NB4 (cell line): ENCODE measurements at places on chromosomes 7 and 10.

GRCh38 chr10:95537542-95537927 is 23.6 kb downstream of the SORBS1 start:
- DNase-seq, result no peak

DNA sequence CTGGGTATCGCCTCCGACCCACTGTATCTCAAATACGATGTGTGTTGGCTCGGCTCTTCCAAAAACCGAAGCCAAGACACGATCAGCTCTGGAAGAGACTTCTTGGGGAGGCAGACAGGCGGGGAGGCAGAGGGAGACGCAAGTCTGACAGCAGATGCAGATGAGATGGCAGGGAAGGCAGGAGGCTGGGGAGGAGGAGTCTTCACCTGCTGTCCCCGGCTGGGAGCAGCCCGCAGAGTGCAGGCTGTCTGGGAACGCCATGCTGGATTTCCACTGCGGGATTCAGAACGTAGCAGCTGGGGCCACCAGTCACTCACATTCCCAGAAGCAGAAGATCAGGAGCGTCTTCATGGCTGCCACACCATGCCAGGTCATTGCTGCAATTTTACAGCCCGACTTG is 29.4 kb downstream of the CTBP2 start:
- no peak for DNase-seq

DNA sequence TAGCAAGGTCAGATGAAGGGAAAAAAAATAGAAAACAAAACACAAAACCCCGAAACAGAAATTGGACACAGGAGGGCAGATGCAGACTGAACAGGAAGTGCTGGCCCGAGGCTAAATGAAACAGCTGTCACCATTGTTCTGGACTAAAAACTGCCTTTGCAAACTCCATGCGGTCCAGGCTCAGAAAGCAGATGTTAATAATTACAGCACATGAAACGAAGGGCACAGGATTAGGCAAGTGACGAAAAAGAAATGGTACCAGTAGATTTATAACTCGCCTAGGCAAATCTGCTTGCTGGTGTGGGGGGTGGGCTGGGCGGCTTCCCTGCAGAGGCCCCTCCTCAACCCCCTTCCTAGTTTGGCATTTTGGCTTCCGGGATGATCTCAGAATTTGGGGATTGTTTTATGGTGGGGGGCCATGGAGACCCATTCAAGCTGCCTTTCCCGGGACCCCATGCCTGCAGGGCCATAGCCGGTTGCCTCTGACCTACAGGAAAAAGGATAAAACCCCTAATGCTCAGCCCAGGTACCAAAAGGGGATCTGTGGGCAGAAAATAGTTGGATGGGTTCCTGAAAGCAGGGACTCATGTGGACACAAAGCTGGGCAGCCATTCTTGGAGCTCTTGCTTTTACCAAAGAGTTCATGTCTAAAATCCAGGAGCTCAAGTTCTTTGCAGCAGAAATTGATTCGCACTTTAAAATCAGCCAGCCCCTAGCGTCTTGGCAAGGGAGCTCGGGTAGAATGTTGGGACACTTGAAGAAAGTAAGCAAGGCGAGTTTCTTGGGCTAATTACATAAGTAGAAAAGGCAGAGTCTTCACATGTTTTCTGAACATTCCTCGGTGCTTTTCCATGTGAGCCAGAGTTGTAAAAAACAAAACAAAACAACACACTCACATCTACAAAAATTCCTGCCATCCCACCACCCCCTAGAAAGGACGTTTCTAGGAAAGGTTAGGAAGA is 39.0 kb upstream of the EMX2 start:
- no peak for DNase-seq

DNA sequence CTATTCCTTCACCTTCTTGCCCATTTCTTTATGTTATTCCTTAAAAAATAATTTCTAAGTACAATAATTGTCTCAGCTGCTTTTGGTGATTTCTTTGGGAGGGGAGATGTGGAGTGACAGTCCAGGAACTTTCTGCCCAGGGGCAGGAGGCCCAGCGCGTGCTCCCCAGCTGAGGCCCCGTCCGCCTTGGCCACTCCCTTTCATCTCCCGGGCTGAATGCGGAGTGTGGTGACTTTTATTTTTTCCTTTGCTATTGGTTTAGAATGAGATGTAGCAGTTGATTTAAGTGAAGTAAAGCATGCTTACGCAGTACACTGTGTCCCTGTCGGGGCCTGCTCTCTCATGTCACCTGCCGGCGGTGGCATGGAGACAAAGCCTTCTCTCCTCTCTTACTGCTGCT is 141.6 kb downstream of the MGMT start:
- DNase-seq, result no peak

DNA sequence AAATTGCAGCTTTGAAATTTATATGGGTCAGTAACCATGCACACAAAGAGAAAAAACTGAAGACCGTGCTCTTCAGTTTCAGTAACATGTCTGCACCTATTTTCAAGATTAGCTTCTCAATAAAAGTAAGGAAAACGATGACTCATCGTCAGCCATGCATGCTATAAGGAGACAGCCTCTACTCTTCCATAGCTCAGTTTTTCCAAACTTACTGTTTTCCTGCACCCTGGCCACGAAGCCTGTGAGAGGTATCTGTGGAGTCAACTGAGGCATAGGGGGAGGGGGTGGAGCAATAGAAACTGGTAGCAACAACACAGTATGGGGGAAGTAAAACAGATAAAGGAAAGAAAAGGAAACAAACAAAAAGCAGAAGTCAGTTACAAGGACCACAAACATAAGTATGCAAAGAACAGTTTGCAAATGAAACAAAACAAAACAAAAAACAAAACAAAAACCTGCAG is 58.0 kb downstream of the PDSS1 start:
- peak; percentile 44 for DNase-seq

DNA sequence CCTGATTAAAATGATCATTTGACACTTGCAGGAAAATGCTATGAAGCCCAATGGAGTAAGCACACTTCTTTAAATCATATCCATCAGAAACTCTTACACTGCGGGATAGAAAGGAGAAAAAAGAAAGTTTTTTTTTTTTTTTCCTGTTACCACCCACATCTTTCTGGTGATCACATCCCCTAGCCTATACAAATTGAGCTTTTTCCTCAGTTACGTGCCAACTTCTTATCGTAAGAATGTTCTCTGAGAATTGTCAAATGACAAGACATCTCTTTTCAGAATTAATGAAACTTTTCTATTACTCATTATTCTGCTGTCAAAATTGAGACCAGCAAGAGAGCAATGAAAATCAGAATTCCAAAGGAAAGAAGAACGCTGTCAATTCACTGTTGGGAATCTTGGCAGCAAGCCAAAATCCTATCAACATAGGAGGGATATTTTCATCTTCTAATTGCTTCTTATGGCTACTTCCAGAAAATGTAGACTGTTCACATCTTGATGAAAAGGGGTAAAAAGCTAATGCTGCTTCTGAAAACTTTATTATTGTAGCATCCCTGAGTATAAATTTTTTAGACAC is 179.5 kb downstream of the ADAM12 start:
- no peak for DNase-seq

- no peak for DNase-seq
These were observed 31.5 kb downstream of the PANK1 start for GRCh38 chr10:89613582-89613981.

DNA sequence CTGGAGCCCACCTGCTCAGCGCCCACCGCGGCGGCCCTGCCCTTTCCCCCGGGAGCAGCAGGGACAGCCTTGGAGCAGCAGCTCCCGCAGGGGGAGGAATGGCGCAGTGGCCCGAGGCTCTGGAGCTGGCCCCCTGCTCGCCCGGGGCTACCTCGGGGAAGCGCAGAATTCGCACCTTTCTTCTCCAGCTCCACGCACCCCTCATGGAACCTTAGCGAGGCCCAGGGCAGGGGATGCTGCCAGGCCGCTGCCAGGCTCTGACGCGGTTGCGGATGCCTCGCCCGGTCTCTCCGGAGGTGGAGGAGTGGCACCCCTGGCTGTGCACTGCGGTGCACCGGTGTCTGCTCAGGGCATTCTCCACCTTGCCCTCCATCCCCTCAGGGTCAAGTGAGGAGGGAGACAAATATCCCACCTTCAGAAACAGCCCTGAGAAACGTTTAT is 84.9 kb upstream of the MKI67 start:
- no peak for DNase-seq

DNA sequence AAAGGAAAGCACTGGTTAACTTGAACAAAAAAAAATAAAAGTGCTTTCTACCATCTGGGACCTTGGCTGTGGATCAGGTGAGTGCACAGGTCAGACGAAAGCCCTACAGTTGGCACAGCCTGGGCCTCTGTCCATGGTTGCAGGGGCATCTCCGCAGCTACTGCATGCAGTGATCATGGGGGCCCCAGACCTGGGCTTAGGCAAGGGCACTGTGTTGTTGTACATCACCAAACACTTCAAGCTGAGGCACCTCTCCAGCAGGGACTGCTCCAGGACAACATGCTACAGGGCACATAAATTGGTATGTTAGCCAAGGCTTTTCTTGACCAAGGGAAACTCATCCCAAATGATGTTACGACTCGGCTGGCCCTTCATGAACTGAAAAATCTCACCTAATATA is 23.5 kb downstream of the KLHL7 start:
- DNase-seq, result no peak

- no peak for DNase-seq
These were observed 301.4 kb downstream of the AHR start for GRCh38 chr7:17599733-17600339.
